ENCODE measurements at places on chromosomes 7 and 10.

DNA sequence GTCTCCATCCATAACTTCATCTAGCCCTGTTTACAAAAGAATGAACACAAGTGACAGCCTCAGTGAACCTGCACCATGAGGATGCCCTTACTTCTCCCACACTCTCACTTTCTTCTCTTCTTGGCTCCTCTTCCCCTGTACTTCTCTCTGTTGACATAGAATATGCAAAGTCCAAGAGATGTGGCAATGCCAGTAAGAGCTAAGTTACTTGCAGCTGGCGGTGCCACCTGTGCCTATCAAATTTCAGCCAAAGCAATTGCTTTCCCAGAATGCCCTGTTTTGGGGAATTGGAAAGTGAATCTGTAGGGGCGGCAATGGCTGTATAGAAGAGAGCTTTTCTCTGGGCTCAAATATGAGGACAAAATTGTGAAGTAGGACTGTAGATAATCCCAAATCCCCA lies 557.8 kb downstream of the AUTS2 start:
- DNase-seq, result no peak

GRCh38 chr7:111734954-111735660 lies 172.8 kb upstream of the IMMP2L start:
- no peak for DNase-seq

GRCh38 chr7:29607259-29607658 lies 43.6 kb downstream of the PRR15 start:
- DNase-seq, result no peak

DNA sequence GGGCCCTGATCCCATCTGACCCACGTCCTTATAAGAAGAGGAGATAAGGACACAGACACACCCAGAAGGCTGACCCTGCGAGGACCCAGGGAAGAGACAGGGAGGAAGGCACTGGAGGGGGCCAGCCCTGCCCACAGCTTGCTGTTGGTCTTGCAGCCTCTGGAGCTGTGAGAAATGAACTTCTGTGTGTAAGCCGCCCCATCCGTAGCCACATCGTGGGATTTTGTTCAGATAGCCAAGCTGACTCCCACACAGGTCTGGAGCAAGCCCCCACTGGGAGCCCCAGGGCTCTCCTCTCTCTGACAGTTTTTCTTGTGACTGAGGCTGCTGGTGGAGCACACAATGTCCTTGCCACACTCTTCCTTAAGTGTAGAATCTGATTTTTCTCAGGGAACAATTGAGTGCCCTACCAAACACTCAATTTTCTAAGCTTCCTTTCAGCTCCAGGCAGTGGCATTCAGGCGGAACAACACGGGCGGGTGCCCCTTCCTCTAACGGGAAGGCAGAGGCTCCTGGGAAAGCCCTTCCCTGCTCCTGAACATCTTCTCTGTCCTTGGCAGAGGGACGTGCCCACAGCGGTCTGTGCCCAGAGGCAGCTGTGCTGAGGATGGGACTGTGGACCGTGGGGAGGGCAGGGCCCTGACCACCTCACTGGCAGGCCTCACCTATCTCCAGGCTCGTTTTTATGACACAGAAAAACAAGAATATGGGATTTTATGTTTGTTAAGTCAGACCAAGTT lies 160.6 kb upstream of the SHH start:
- DNase-seq, result no peak

DNA sequence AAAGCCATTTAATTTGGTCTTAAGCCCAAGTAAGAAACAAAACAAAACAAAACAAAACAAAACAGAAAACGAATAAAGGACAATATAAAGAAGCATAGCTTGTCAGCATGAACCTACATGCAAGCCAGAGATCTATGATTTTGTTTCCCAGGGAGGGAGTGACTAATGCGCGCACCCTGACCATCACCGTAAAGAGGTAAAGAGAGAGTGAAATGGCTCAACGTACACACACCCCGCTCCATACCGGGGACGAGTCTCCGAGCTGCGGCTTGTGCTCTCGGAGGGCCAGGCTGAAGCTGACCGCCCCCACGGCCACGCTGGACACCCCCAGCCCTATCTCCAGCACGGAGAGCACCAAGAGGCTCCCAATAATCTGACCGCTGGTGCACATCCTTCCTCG lies 1.1 kb downstream of the TMEM196 start:
- no peak for DNase-seq

DNA sequence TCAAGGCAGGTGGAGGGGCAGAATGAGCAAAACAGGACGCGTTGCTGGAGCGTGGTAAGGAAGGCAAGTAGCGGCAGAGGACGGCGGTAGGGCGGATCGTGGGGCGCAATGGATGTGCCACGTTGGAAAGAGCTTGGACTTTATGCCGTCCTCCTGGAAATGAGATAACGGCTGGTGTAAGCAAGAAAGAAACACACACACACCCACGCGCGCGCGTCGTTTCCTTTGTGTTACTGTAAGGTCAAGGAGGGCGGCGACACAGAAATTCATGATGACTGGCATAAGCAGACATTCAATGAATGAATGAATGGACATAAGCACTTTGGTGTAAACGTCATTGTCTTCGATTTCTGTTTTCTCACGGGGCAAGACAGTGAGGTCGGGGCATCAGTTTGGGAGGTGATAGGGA lies 683 bp upstream of the ENTPD7 start:
- no peak for DNase-seq

- DNase-seq, result no peak
Measured at GRCh38 chr7:96667026-96667425, 42.6 kb downstream of the SEM1 start.

DNA sequence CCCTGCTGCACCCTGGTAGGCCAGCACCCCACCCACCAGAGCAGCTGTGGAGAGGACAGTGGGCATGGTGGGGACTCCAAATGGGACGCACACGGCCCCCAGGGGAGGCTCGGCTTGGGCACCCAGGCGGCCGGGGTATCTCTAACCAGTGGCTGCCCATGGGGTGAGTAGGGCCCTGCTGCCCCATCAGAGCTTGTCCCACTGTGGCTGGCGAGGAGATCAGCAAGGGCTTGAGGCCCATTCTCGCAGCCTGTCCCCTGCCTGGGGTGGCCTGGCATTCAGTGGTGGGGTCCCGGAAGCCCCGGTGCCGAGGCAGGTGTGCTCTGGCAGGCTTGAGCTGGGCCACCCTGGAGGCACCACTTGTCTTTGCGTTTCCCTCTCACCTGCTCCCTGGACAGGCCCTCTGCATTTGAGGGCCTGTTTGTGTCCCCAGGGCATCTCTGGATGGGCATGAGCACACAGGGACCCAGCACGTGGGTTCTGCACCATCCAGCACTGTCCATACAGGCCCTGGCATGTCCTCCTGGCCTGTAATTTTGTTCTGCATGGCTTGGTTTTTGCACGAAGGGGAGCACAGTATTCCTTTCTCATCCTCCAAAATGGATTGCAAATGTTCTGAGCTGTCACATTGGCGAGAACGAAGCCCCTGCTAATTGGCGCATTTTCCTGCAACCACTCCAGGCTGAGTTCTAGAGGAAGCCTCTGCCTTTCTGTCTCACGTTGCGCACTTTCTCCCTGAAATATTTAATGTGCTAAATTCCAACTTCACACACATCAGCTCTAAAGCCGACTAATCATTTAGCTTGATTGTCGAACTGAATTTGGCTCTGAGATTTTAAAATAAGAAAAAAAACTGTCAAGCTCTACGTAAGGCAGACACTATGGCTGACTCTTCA lies 27.2 kb downstream of the PWWP2B start:
- DNase-seq, result no peak

- no peak for DNase-seq
Measured at GRCh38 chr10:36345175-36345533, 703.1 kb upstream of the FZD8 start.

- no peak for DNase-seq
Measured at GRCh38 chr7:133517766-133518165, 264.9 kb downstream of the EXOC4 start.

DNA sequence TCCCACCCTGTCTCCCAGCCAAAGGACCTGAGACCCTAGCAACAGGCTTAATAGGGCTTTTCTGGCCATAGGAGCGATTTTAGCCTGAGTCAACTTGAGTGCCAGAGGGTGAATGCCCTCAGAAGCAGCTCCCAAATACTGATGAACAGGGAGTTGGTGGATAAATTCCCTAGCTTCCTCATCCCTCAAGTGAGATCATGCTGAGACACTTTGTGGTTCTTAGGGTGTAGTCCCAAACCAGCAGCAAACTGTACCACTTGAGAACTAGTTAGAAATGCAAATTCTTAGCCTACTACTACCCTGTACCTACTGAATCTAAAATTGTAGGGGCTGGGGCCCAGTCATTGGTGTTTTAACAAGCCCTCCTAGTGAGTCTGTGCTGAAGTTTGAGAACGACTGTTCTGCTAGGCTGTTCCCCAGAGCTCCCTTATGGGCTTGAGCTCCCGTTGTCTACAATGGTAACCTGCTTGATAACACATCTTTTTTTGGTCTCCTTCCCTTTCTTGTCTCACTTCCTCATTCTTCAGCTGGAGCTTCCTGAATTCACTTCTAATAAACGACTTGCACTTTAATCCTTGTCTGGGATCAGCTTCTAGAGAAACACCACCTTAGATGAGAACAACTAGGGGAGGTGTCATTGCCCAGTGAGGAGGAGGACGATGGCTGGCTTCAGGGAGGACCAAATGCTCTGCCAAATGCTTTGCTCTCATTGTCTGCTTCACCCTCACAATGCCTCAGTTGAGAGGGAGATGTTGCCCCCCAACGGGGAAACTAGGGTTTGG lies 18.2 kb upstream of the CDH23 start:
- peak; percentile 36 for DNase-seq

DNA sequence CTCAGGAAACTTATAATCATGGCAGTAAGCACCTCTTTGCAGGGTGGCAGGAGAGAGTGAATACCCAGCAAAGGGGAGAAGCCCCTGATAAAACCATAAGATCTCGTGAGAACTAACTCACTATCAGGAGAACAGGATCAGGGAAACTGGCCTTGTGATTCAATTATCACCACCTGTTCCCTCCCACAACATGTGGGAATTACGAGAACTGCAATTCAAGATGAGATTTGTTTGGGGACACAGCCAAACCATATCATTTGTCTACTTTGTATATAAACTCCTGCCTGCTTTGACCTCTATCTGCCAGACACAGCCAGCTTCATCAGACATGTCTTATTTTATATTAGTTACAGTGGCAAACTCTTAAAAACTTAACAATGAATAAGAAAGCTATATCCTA lies 50.4 kb downstream of the ARMC3 start:
- no peak for DNase-seq

DNA sequence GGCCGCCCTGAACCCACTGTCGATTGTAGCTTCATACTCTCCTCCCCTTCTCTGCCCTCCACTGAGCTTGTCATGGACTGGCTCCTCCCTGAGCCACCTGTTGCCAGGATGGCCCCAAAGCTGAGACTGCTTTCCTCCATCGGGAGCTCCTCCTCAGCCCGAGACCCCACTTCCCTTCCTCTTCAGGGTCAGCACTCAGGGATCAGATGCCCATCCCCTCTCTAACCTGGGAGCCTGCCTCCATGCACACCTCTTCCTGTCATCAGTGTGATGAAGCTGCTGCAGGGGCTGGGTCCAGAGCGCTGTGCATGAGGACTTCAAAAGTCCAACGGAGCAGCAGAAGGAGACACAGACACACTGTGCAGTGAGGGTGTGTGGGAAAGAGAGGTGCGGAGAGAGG lies 201.1 kb downstream of the WDR37 start:
- DNase-seq, result no peak

- DNase-seq, result no peak
Measured at GRCh38 chr10:101065481-101066145, 3.8 kb downstream of the KAZALD1 start.

Measured in GDM1 (cell line).